Mammary epithelial cell (primary cell): ENCODE measurements at places on chromosomes 13 and 19. TPM values are rescaled to one million over a fixed set of nuclear protein-coding genes. Genes with fewer than 3 reads are reported as not detected.

ZNF549 gene
- 1.6 TPM for polyA plus RNA-seq

OLFM2 gene
- polyA plus RNA-seq, result 0.91 TPM

CACNA1A gene
- 0.02 TPM for polyA plus RNA-seq

PSG7 gene
- polyA plus RNA-seq, result 0.05 TPM

ARRDC2 gene
- 3.4 TPM for polyA plus RNA-seq
